NCI-H1105 treated with DMSO at 0.1 percent for 48 hours (cell line): ENCODE measurements at places on chromosomes 6 and 20.

DNA sequence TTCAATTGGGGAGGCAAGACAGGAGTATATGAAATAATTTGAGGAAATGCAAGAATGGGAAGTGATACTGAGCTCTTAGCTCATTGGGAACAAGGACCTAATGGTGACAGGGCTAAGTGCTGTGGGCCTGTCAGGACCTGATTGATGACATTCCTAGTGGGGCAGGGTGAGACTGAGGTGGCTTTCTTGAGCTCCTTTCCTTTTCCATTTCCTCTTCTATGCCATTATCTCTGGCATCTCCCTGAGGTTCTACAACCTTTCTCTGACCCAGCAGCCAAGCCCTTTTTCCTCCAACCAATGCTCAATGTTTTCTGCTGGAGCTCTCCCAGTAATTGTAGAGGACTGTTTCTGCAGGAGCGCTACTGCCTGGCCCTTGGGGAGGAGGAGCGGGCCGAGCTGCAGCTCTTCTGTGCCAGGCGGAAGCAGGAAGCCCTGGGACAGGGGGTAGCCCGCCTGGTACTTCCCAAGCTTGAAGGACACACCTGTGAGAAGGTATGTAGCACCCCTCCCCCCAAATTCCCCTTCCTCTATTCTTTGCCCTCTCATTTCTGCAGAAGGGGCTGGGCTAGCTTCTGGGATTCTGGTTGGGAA lies 2.8 kb upstream of the TOMM6 start:
- DNase-seq, result no peak

DNA sequence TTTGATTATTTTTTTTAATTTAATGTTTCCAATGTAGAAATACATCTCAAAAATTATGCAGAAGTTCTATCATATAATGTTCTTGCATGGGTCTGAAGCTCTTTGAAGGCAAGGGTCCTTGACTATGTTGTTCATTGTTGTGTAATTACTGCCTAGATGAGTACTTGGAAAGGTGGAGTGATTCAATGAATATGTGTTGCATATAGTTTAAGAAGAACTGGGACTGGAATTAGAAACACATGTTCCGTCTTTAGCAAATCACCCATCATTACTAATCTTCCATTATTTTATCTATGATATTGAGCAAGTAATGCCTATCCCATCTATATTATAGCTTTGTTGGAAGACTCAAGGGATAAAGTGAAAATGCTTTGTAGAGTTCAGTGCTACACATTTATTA lies 147.3 kb downstream of the LAMA2 start:
- DNase-seq, result no peak

- DNase-seq, result no peak
These were observed 34.0 kb upstream of the YWHAB start for GRCh38 chr20:44851545-44851944.

DNA sequence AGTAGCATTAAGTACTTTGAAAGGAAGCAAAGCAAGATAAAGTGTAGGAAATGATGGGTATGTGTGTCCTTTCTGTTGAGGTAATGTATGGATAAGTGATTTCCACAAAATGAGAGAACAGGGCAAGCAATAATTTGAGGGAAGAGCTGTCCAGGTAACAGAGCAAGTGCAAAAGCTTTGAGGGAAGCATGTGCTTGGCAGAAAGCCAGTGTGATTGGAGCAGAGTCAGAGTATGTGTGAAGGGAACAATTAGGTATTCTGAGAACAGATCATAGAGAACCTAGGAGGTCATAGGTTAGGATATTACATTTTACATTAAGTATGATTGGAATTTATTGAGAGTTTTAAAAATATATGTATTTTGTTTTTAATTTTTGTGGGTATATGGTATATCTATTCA lies 30.2 kb upstream of the MAN1A1 start:
- DNase-seq, result peak; percentile 53

DNA sequence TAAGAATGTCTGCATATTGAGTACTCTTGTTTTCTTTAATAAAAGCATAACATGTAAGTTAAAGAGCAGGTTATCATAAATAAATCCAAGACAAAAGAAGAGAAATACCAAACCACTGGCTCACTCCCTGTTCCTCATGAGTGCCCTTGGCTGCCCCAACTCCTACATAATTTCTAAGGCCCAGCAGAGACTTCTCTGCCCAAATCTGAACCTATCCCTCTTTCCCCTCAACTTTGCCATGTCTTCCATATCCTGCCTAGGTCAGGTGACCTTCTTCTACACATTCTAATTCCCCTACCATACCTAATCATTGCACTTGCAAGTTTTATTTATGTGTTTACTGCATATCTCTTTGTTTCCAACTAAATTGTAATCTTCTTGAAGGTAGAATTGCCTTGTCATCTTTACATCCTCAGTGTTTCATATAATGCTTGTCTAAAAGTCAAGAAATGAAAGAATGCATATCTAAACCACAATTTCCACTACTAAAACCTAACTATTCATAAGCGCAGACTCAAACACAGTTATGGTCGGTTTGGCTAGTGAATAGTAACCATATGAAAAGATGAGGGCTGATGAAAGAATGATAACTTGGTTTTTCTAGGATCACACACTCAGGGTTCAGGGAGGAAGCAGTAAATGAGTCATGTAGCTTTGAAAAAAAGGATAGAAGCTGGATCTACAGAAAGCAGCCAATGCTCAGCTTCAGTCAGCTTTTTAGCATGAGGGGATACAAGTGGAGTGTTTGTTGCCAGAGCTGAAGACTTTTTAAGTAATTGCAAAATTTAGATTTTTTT lies 53.3 kb upstream of the EYA4 start:
- DNase-seq, result no peak

DNA sequence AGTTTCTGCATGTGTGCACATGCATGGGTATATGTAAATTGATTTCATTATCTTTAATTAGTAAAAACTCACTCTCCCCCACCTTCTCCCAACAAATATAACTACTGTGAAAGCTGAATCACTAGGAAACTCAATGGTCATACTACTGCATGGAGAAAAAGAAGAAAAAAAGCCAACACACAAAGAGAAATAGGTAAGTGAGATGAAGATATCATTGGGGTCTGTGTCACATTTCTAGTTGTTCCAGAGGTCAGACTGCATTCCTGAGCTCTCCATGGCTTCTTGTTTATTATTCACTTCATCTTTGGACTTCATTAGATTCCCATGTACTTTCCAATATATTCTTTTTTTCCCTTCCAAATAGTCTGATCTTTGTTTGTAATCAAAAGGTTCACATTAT lies 98.2 kb downstream of the PTPRK start:
- DNase-seq, result no peak

- DNase-seq, result peak; percentile 73
These were observed 44.9 kb downstream of the TPD52L1 start for GRCh38 chr6:125198398-125198937.

GRCh38 chr6:149132336-149132735 lies 185.2 kb upstream of the TAB2 start:
- DNase-seq, result no peak

- DNase-seq, result no peak
These were observed 59.4 kb upstream of the GNRH2 start for GRCh38 chr20:2984028-2984501.
